ENCODE measurements at places on chromosomes 11 and 22. TPM values are rescaled to one million over a fixed set of nuclear protein-coding genes. Genes with fewer than 3 reads are reported as not detected.

GRCh38 chr11:548700-549603 is 11.6 kb downstream of the LMNTD2 start:
- no peak for DNase-seq
- no peak overlapping the region for H3K4me3 ChIP-seq
- H3K4me1 ChIP-seq, result no peaks in the 10 kb centered on the region
- no peaks in the 10 kb centered on the region for H3K36me3 ChIP-seq

GRCh38 chr11:60872124-60872960 is 5.0 kb downstream of the ZP1 start:
- no peaks in the 10 kb centered on the region for H3K4me1 ChIP-seq
- H3K4me3 ChIP-seq, result no peak overlapping the region
- no peak for DNase-seq
- no peak overlapping the region for H3K27ac ChIP-seq

GRCh38 chr11:112885744-112886433 is 75.3 kb upstream of the NCAM1 start:
- peaks cover 5% of the 10 kb centered on the region for H3K27me3 ChIP-seq
- no peak for DNase-seq
- H3K4me1 ChIP-seq, result no peaks in the 10 kb centered on the region
- H3K27ac ChIP-seq, result no peak overlapping the region

- H3K27ac ChIP-seq, result 0 out of 2 replicates have a peak overlapping the region, but pooled peaks have one; percentile 33
- no peak for DNase-seq
- no peaks in the 10 kb centered on the region for H3K36me3 ChIP-seq
- H3K27me3 ChIP-seq, result no peaks in the 10 kb centered on the region
- H3K4me3 ChIP-seq, result no peak overlapping the region
- H3K4me1 ChIP-seq, result peaks cover 13% of the 10 kb centered on the region
These were observed 63.6 kb downstream of the TNRC6B start for GRCh38 chr22:40241200-40241763.

- no peak overlapping the region for H3K27ac ChIP-seq
- H3K4me3 ChIP-seq, result no peak overlapping the region
- H3K36me3 ChIP-seq, result peaks cover 5% of the 10 kb centered on the region
These were observed 17.1 kb upstream of the CSRP3 start for GRCh38 chr11:19218786-19219460.

- no peaks in the 10 kb centered on the region for H3K4me1 ChIP-seq
- H3K36me3 ChIP-seq, result peaks cover 5% of the 10 kb centered on the region
- DNase-seq, result no peak
- H3K27me3 ChIP-seq, result no peaks in the 10 kb centered on the region
These were observed 52.4 kb upstream of the MYO18B start for GRCh38 chr22:25689631-25690030.

GRCh38 chr11:109973486-109973885 is 119.7 kb upstream of the ZC3H12C start:
- H3K4me1 ChIP-seq, result peaks cover 6% of the 10 kb centered on the region
- H3K4me3 ChIP-seq, result no peak overlapping the region
- no peak for DNase-seq
- H3K36me3 ChIP-seq, result no peaks in the 10 kb centered on the region

DNA sequence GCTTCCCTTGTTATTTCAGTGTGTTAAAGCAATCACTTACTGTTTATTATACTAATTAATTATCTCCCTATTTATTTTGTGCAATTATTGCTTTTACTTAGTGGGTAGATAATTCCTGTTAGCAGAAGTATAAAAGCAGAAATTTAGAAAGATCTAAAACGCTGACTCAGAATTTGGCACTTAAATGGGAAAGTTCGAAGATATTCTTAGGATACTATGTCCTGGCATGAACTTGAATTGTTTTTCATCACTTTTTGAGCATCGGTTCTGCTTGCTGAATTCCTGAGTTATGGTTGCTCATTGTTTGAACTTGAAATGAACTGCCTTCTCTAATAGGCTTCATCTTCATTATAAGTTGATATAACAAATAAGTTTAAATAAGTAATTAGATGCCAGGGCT is 325.4 kb downstream of the JRKL start:
- no peak for DNase-seq
- no peak overlapping the region for H3K4me3 ChIP-seq
- no peaks in the 10 kb centered on the region for H3K36me3 ChIP-seq
- H3K27ac ChIP-seq, result no peak overlapping the region
- H3K4me1 ChIP-seq, result no peaks in the 10 kb centered on the region

DNA sequence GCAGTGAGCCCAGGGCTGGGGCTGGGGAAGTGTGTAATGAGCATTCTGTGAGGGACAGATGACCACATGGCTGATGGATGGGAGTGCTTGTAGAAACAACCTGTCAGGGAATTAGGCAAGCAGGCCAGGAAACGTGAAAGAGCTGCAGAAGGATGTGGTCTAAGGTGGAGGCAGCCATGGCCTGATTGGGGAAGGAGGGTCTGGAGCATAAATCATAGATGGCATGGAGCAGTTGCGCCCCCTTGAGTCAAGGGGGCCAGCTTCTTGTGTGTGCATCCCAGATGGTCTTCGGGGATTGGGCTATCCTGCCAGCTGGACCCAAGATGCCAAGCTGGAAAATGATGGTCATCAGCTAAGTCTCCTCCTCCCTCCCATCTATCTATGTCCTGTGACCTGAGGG is 119.4 kb upstream of the CLPB start:
- H3K36me3 ChIP-seq, result no peaks in the 10 kb centered on the region
- no peaks in the 10 kb centered on the region for H3K4me1 ChIP-seq
- H3K27ac ChIP-seq, result no peak overlapping the region
- peak; percentile 25 for DNase-seq
- no peaks in the 10 kb centered on the region for H3K27me3 ChIP-seq

DNA sequence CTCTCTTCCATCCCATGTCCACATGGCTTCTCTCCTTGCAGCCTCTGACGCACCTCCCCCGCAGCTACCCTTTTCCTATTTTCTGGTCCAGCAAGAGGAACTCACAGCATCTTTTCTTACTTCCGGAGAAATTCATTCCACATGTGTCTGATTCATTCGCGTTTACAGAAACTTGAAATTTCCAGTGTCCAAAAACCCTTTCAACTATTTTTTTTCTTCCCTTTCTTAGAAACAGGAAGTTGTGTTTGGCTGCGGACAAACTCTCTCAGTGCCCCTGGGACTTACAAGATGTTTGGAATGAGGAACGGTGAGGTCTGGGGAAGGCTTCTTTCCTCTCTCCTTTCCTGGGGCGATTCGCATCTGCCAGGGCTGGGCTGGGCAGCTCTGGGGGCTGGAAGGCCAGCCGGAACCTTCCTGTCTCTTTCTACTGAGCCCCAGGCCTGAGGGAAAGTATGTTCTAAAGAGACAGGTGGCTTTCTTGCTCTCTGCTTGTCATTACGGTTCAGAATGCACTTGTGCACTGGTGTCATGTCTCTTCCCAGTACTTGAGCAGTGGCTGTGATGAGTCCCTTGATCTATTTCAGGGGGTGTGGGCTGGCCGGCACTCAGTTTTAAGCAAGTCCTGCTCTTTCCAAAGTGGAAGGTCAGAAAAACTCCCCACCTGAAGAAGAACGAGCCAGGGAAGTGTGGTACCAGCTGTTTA is 27.5 kb downstream of the ADAMTS8 start:
- no peaks in the 10 kb centered on the region for H3K36me3 ChIP-seq
- peaks cover 13% of the 10 kb centered on the region for H3K4me1 ChIP-seq
- H3K27ac ChIP-seq, result no peak overlapping the region
- no peaks in the 10 kb centered on the region for H3K27me3 ChIP-seq
- H3K4me3 ChIP-seq, result no peak overlapping the region

GRCh38 chr11:11000579-11001283 is 142.9 kb upstream of the ZBED5 start:
- H3K4me3 ChIP-seq, result no peak overlapping the region
- H3K27ac ChIP-seq, result no peak overlapping the region

DNA sequence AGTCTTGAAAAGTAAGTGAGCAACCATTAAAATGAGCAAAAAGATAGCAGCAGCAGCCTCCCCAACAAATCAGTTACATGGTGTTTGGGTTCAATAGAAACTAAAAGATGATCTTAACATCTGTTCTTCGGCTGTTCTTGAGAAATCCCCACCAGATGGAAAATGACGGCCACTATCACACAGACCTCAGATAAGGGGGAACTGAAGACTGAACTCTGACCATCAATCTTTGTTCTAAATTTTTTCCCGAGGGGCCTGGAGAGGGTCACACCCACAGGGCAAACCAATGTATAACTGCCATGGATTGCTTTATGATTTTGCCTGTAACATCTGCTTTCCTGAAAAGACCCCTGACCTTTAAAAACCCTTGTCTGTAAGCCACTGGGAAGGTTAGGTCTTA is 624.8 kb upstream of the KIRREL3 start:
- no peaks in the 10 kb centered on the region for H3K4me1 ChIP-seq
- H3K36me3 ChIP-seq, result no peaks in the 10 kb centered on the region
- H3K27me3 ChIP-seq, result no peaks in the 10 kb centered on the region

DNA sequence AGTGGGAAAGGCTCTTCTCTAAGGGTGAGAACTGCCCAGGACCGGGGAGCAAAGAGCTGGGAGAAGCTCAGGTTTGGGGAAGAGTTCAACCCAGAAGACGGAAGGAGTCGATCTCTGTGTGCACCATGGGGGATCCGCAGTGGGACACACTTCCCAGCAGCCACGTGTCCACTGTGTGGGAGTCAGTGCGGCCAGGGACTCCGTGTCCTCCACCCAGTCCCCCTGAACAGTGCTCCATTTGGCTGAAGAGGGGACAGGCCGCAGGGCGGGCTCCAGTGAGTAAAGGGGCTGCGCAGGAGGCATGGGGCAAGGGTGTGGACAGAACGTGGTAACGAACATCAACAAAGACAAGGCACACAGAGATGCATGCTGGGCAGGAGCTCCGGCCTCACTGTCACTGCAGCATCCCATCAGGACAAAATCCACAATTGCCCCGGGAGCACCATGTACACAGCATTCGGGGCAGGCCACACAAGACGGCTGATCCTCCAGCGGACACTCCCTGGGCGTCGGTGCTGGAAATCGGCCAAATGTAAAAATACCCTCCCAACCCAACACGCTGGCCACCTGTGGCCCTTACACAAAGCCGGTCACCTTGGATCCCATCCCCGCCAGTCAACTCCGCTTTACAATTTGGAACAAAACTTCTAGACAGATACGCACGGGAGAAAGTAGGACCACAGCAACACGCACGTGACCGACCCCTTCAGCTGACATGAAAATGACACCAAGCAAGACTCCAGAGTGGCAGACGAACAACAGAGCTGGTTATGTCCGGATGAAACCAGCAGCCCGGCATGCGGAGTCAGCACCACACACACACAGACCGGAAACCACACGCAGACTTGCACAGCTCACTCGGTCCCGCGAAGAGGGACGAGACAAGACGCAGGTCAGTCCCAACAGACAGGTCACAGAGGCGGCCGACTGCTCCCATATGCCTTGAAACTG is 366.8 kb downstream of the SHANK2 start:
- H3K27ac ChIP-seq, result no peak overlapping the region
- DNase-seq, result no peak
- H3K4me1 ChIP-seq, result peaks cover 3% of the 10 kb centered on the region
- no peak overlapping the region for H3K4me3 ChIP-seq
- H3K27me3 ChIP-seq, result no peaks in the 10 kb centered on the region

- DNase-seq, result no peak
- H3K4me1 ChIP-seq, result peaks cover 6% of the 10 kb centered on the region
- no peak overlapping the region for H3K27ac ChIP-seq
- H3K27me3 ChIP-seq, result no peaks in the 10 kb centered on the region
These were observed 109.1 kb downstream of the RASSF10 start for GRCh38 chr11:13118194-13118593.

DNA sequence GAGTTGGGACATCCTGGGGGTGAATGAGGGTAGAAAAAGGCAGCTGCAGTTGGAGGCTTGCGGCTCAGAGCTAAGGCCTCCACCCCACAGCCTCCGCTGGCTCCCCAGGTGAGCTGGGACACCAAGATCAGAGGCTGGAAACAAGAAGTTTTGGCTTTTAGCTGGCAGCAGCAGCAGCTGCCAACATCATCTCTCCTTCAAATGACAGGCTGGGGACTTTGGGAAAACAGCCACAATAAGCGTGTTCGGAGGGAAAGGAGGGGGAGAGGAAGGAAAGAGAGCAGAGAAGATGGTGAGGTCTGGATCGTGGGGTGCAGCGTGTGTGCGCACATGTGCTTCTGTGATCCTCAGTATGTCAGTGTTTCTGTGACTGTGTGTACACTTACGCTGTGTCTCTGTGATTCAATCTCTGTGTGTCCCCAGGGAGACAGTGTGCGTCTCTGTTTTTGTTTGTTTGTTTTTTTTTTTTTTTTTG is 62.0 kb upstream of the RASD2 start:
- no peak for DNase-seq
- no peaks in the 10 kb centered on the region for H3K36me3 ChIP-seq
- H3K27ac ChIP-seq, result no peak overlapping the region
- H3K4me3 ChIP-seq, result no peak overlapping the region
- H3K27me3 ChIP-seq, result no peaks in the 10 kb centered on the region

- H3K27ac ChIP-seq, result no peak overlapping the region
- no peak overlapping the region for H3K4me3 ChIP-seq
- H3K4me1 ChIP-seq, result peaks cover 6% of the 10 kb centered on the region
- no peaks in the 10 kb centered on the region for H3K36me3 ChIP-seq
- no peaks in the 10 kb centered on the region for H3K27me3 ChIP-seq
These were observed 25.8 kb upstream of the LMO1 start for GRCh38 chr11:8289492-8289918.

DNA sequence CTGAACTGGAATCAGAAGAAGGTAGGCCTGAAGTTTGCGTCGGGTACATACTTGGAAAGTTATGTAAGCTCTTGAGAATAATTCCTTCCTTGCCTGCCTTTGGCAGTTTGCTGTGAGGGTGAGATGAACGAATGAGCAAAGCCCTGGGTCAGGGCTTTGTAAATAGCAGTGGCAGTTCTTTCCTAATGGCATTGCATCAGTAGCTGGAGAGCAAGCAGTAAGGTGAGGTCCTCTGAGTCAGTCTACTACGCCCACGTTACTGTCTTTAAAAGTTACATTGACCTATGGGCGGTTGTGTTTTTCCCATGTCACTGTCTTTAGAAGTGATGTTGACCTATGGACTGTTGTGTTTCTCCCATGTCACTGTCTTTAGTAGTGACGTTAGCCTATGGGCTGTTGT is 179.1 kb upstream of the E2F8 start:
- no peak for DNase-seq
- no peaks in the 10 kb centered on the region for H3K27me3 ChIP-seq
- no peak overlapping the region for H3K27ac ChIP-seq
- H3K4me3 ChIP-seq, result no peak overlapping the region
- no peaks in the 10 kb centered on the region for H3K36me3 ChIP-seq

GRCh38 chr11:104876324-104876723 is 21.9 kb downstream of the CASP12 start:
- H3K4me3 ChIP-seq, result no peak overlapping the region
- H3K27ac ChIP-seq, result no peak overlapping the region
- H3K4me1 ChIP-seq, result no peaks in the 10 kb centered on the region
- no peaks in the 10 kb centered on the region for H3K27me3 ChIP-seq
- no peak for DNase-seq
- no peaks in the 10 kb centered on the region for H3K36me3 ChIP-seq

DNA sequence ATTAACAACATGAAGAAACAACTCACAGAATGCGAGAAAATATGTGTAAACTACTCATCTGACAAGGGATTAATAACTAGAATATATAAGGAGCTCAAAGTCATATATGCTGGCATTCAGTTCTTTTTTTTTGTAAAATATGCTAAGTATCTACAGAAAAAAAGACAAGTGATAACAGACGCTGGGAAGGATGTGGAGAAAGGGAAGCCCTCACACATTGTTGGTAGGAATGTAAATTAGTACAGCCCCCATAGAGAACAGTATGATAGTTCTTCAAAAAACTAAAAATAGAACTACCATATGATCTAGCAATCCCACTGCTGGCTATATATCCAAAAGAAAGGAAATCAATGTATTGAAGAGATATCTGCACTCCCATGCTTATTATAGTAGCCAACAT is 13.8 kb downstream of the GAB2 start:
- H3K27ac ChIP-seq, result no peak overlapping the region
- peaks cover 6% of the 10 kb centered on the region for H3K27me3 ChIP-seq
- no peak overlapping the region for H3K4me3 ChIP-seq
- peaks cover 5% of the 10 kb centered on the region for H3K4me1 ChIP-seq

Gene RFPL1
- not detected for total RNA-seq

Gene MRGPRE
- not detected for total RNA-seq

Gene SCUBE2
- total RNA-seq, result 1.2 TPM

Gene ST14
- total RNA-seq, result 25.7 TPM

All from H1 (cell line).